Gastroesophageal sphincter (tissue), 4 donors: ENCODE measurements at places on chromosomes 2 and 18. TPM values are rescaled to one million over a fixed set of nuclear protein-coding genes. Genes with fewer than 3 reads are reported as not detected.

GRCh38 chr18:57922885-57923284, 119.8 kb upstream of the ATP8B1 start:
- no peak for ATAC-seq

DNA sequence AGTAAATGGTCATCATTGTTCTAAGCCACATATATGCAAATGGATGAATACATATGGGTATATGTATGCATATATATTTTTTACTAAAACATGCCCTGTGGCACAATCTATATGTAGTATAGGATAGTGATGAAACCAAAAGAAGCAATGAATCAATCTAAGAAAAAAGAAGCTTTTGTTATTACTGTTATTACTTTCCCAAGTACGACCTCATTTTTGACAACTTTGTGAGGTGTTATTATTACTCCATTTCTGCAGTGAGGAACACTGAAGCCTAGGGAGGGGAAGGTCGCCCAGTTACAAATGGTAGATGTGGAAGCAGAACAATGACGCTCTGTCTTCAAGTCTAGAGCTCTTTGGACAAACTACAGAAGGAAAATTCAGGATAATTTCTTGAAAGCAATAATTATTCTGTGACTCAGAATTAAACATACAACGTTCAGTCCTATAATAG, 38.3 kb downstream of the STAT4 start:
- ATAC-seq, result no peak

The ARL5A gene
- total RNA-seq, result 104 TPM

DNA sequence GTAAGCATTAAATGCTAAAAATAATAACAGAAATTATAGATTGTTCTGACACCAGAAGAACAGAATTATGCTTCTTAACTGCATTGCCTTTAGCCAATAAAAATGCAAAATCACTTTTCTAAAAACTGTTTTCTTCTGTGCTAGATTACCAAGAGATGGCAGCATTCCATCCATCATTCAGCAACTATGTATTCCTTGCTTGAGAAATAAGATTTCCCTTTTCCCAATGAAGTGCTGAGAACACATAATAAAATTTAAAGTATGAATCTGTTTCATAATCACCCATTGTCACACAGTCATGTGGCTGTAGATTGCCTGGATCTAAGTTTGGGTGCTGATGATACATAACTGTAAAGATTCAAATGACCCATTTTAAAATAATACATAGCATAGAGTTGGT, 504.2 kb downstream of the TDRD15 start:
- no peak for ATAC-seq

- no peak for ATAC-seq
Measured at GRCh38 chr2:109482361-109482861, 131.4 kb downstream of the SEPTIN10 start.

GRCh38 chr2:33292981-33293595, 183.4 kb upstream of the RASGRP3 start:
- peak; percentile 59 for ATAC-seq
